ENCODE measurements at places on chromosomes 16 and 17.

- no peak for DNase-seq
Measured at GRCh38 chr17:39349246-39349645, 52.2 kb downstream of the FBXL20 start.

GRCh38 chr16:80303691-80304090 lies 237.1 kb upstream of the DYNLRB2 start:
- no peak for DNase-seq

DNA sequence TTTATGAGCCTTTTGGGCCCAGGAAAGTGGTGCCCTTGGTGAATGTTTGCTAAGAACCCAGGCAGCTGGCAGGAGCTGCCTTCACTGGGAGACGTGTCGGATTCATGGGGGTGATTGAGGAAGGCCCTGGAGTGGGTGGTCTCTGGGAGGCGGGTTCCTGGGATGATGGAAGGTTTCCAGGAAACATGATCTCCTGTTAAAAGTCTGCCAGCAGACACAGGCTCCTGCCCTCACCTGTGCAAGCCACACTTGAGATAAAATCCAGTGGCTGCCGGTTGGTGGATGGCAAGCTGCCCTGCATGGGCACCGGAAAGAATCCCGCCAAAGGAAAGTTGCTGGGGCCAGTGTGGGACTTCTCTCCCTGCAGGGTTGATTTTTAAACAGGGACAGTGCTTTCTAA lies 189.0 kb upstream of the CIBAR2 start:
- DNase-seq, result no peak

- no peak for DNase-seq
Measured at GRCh38 chr16:64276646-64277045, 845.2 kb downstream of the CDH11 start.

- no peak for DNase-seq
Measured at GRCh38 chr17:75456039-75456416, 407 bp upstream of the TMEM94 start.

Measured in activated CD4-positive, alpha-beta T cell treated with anti-CD3 and anti-CD28 coated beads for 4 hours (primary cell).